ENCODE measurements at places on chromosomes 11 and 22. TPM values are rescaled to one million over a fixed set of nuclear protein-coding genes. Genes with fewer than 3 reads are reported as not detected.

- DNase-seq, result no peak
These were observed 1790.8 kb downstream of the LRRC4C start for GRCh38 chr11:39668640-39669039.

GRCh38 chr22:20584872-20585638 lies 77.6 kb downstream of the MED15 start:
- no peak for DNase-seq

SAA1 gene
- polyA plus RNA-seq, result not detected

EHF gene
- not detected for polyA plus RNA-seq

PLEKHA7 gene
- 0.10 TPM for polyA plus RNA-seq

VPREB1 gene
- polyA plus RNA-seq, result not detected

DDI1 gene
- polyA plus RNA-seq, result not detected

CHRNA10 gene
- 0.79 TPM for polyA plus RNA-seq
